ENCODE measurements at places on chromosomes 7 and 10. TPM values are rescaled to one million over a fixed set of nuclear protein-coding genes. Genes with fewer than 3 reads are reported as not detected.

GRCh38 chr10:113381416-113381815 is 171.4 kb upstream of the HABP2 start:
- no peak for DNase-seq

GRCh38 chr7:70006261-70006920 is 408.1 kb downstream of the AUTS2 start:
- no peak for DNase-seq

DNA sequence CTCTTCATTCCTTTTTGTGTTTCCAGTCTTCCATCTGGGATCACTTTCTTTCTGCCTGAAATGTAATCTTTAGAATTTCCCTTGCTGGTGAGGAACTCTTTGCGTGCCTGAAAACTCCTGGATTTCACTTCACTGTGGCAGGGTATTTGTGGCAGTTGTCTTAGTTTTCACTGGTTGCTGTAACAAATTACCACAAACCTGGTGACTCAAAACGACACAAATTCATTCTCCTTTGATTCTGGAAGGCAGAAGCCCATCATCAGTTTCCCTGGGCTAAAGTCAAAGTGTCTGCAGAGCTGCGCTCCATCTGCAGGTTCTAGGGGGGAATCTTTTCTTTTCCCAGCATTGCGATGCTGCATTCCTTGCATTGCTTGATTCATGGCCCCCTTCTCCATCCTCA is 109.3 kb downstream of the RBM20 start:
- DNase-seq = no peak

The FBXO24 gene
- polyA plus RNA-seq = 0.22 TPM

DNA sequence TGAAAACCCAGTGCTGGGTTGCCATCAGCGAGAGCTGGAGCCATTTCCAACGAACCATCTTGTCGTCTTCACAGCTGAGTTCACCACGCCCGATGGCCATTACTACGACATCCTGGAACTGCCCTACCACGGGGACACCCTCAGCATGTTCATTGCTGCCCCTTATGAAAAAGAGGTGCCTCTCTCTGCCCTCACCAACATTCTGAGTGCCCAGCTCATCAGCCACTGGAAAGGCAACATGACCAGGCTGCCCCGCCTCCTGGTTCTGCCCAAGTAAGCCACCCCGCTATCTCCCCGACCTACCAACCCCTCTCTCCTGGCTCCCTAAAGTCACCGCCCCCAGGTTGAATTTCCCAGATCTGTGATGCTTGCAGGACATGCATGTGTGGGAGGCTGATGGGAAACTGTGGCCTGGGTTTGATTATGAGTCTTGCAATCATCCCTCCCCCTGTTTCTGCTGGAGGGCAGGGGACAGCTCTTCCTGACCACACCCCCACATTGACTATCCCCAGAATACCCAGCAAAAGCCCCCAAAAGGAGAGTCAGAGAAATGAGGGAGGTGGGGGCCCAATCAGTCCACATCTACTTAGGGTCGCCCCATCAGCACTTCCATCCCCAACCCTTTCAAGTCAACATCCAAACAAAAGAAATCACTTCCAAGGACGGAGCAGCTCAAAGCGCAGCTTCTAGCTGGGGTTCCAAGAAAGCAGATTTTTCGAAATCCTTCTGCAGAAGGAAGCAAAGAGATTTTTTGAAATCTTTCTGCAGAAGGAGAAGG is 6.9 kb downstream of the SERPINE1 start:
- no peak for DNase-seq

DNA sequence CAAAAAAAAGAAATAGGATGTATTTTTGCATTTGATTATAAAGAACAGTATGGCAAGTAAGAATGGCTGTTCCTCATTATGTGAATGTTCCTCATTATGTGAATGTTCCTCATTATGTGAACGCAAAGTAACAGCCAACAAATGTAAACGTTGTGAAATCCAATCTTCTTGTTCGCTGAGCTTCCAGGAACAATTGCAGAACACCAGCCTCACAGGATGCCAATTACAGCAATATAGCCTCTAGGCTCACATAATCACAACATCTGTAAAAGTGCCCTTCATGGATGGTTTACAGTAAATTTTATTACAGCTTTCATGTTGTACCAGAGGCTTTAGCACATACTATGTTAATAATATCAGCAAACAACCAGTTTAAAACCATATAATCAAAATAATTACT is 71.6 kb downstream of the THSD7A start:
- DNase-seq = no peak

The HOXA7 gene
- polyA plus RNA-seq = 3.8 TPM
